ENCODE measurements at places on chromosomes 7 and 10.

DNA sequence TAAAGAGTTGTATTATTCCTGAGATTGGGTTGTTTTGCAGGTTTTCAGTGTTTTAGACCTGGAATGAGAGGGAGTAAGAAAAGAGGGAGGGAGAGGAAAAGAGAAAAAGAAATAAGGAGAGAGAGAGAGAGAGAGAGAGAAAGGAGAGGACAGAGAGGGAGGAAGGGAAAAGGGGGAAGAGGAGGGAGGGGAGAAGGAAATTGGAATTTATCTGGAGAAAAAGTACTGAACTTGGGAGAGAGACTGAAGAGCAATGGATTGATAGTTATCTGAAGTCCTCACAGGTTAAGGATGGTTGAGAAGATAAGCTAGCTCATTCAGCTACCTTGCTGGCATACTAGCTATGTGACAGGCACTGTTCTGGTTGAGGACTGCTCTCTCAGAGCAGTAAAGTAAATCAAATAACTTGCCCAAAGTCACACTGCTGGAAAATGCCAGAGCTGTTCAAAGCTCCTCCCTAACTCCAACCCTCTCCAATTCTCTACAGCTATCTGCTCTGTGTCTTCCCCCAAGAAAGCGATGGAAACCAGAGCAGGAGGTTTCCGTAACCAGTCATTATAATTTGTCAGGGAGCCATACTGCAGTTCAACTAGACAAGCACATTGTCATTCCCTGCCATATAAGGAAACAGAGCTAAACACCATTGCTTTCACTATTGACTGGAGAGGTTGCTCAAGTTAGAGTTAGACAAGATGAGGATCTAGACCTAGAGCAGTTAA, 10.7 kb downstream of the CALD1 start:
- DNase-seq: peak; percentile 14

GRCh38 chr10:125720002-125720382, 483 bp downstream of the EDRF1 start:
- DNase-seq: no peak

- no peak for DNase-seq
Observed at GRCh38 chr10:126533644-126534043, 136.8 kb downstream of the C10orf90 start.

DNA sequence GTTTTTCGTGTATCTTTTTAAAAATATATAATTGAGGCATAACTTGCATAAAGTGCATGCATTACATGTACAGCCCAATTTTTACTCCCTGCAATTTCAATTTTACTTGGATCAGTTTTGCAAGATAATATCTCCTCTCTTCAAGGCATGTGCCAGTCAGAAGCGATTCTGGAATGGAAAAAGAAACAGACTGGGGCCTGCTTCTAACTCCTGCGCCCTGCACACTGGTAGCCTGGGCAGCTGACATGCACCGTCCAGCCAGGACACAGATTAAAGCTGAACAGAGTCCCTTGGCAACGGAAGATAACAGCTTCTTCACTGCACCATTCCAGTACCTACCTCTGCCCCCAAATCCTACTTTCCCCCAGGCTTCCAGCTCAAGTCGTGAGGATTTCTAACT, 182.1 kb downstream of the FAM107B start:
- no peak for DNase-seq

GRCh38 chr10:53440601-53441000, 668.0 kb upstream of the MBL2 start:
- DNase-seq: no peak

DNA sequence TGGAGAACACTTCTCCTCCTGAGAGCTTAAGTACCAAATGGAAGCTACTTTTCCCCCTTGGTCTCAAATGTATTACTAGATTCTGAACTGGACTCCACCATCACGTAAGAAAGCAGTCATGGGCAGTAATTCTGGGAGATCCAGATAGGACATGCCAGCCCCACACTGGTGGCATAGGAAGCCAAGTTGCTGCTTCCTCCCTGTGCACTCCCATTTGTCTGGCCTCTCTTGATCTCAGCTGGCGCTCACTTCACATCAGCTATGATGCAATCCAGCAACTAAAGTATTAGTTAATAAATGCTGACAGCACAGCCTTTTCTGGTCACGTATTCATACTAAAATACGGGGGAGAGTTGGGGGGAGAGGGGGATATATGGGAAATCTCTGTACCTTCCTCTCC, 3.4 kb upstream of the IL6 start:
- DNase-seq: peak; percentile 85

GRCh38 chr7:137471128-137471527, 127.6 kb upstream of the PTN start:
- DNase-seq: no peak

- no peak for DNase-seq
Observed at GRCh38 chr10:30215141-30215540, 133.9 kb downstream of the MTPAP start.

DNA sequence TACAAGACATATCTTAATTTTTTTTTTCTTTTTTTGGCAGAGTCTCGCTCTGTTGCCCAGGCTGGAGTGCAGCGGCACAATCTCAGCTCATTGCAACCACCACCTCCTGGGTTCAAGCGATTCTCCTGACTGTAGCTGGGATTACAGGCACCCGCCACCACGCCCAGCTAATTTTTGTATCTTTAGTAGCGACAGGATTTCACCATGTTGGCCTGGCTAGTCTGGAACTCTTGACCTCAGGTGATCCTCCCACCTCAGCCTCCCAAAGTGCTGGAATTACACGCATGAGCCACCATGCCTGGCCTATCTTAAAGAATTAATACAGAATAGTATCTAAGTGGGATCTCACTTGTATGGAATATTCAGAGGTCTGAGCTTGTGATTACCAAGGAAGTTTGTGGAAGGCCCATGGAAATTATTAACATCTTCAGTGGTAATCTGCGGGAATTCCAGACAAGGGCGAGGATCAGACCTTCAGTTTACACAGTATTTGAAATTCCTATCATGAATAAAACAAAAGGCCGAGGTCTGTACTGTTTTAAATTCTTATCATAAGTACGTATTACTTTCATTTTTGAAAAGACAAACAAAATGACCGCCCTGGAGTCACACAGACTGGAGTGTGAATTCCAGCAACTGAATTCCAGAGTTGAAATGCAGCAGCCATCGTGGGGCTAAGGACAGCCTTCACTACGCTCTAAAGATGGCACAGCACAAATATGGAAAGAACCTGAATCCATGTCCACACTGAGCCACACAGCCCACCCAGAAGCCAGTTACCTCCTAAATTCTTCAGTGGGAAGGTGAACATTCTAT, 16.7 kb downstream of the GPRIN2 start:
- DNase-seq: no peak

Measured in suppressor macrophage treated with lipopolysaccharide for 1 hour (primary cell).